ENCODE measurements at places on chromosomes 4 and X.

- DNase-seq, result no peak
Observed at GRCh38 chr4:65580551-65580950, 89.7 kb downstream of the EPHA5 start.

DNA sequence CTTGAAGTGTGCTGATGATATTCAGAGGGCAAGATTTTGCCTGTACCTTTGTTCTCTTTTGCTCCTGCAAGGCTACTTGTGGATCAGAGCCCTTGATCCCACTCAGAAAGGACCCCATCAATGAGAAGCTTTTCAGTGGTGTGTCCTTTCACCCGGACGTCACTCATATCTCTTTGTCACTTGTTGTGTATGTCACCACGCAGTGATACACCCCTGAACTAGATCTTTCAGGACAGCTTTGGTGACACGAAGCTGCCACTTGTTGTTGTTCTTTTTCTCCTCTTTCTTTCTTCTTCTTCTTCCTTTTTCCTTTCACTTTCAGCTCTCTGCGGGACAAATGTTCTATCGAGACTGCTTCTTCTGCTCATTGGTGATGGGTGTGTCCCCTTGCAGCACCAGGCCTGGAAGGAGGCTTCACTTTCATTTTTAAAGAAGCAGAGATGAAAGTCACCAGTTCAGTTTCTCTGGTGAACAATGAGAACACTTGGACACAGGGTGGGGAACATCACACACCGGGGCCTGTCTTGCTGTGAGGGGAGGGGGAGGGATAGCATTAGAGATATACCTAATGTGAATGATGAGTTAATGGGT lies 83.6 kb downstream of the NBDY start:
- peak; percentile 31 for DNase-seq

- no peak for DNase-seq
Observed at GRCh38 chr4:86720508-86721068, 126.5 kb downstream of the PTPN13 start.

- DNase-seq, result no peak
Observed at GRCh38 chr4:119788349-119789266, 160.0 kb upstream of the PDE5A start.

DNA sequence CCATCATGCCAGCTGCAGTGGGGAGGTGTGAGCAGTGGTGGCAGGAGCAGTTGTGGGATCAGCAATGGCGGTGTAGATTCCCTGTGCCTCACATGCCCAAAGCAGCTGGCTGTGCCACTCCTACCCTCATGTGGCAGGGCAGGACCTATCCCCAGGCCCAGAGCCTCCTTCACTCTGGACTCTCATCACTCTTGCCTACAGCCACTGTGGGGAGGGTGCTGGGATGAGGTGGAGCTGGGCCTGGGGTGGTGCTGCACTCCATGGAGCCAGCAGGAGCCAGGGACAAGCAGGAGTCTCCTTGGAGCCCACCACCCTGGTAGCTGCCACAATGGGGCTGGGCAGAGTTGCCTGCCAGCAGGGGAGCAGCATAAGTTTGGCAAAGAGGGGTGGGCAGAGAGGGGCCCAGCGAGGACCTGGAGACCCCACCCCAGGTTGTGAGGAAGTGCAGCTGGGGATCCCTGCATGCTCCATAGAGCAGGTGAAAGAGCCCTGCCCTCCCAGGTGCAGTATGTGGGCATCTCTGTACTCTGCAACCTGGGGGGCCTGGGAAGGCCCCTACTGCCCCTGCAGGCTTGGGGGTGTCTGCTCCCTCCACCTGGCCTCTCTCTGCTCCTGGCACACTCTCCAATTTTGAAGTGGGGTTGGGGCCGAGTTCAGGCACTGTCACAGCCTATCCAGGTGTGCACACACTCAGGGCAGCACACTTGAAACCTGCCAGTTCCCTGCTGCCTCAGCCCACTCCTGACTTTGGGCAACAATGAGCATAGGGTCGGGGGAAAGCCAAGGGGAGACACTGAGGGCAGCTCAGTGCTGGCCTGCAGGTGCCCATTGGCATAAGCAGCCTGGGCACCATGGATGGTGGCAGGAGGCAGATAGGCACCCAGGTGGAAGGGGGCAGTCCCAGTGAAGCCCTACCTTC lies 74.0 kb upstream of the INTU start:
- DNase-seq, result no peak

DNA sequence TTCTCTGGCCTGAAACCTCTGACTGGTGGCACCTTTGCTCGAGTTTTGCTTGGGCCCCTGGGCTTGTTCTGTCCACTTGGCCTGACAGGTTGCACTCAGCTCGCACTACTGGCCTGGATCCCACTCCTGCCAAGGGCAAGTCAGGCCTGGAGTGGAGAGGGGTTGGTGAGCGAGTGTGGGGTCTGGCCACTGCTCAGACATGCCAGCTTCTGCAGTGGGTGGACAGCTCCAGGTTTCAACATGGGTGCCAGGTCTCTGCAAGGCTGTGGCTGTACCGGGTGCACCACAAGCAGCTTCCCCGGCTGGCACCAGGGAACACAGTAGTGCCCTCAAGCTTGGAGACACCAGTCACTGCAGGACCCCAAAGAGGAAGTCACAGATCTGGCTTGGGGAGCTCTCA lies 91.6 kb upstream of the CXorf51A start:
- no peak for DNase-seq

DNA sequence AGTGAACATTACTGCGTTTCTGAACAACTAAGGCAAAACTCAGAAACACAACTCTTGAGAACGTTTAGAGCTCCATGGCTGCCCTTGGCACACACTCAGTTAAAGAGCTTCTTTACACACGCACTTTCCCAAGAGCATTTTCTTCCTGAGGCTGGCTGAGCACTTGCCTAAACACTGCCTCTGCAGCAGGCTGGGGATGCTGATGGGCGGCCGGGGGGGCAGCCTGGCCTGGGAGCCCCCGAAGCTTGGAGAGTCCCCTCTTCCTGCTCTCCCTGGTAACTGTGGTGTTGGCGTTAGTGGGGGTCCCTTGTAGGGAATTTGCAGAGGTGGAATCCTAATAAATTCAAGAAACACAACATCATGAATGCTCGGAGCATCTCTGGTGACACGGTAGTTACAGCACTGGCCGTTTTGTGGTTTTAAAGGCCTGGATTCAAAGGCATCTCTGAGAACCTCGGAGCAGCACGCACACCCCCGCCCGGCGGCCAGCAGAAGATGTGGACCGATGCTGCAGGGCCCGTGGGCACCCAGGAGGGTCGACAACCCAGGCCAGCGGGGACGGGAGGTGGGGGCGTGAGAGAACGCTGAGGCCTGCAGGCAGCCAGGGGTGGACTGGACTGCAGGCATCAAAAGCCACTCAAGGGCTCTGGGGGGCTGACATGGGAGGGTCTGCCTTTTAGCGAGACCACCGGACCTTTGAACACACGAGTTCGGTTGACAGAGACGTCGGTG lies 45.4 kb downstream of the FGFRL1 start:
- no peak for DNase-seq

DNA sequence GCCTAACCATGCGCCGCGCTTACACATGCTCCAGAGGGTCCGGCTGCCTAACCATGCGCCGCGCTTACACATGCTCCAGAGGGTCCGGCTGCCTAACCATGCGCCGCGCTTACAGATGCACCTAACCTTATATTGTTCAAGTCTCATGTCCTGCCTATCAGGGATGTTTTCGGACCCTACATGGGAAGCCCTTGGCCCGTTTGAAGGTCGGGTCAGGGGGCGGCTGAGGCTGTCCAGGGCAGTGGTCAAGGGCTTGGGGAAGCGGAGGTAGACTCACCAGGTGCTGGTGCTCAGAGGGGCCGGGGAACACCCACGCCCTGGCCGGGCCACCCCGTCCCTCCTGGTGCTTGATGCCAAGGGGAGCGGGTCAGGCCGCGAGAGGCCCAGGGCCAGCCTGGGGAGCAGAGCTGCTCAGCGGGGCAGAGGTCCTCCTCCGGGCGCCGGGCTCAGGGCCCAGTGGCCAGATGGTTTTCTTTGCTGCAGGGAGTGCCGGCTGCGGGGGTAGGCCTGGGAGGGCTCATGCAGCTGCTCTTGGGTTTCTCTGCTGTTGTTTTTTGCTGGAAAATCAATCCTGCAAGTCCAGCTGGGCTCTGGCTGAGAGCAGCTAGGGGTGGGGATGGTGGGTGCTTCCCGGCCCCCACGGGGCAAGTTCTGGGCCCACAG lies 35.4 kb upstream of the SPON2 start:
- no peak for DNase-seq

GRCh38 chr4:105588252-105588651 lies 35.8 kb downstream of the ARHGEF38 start:
- no peak for DNase-seq

DNA sequence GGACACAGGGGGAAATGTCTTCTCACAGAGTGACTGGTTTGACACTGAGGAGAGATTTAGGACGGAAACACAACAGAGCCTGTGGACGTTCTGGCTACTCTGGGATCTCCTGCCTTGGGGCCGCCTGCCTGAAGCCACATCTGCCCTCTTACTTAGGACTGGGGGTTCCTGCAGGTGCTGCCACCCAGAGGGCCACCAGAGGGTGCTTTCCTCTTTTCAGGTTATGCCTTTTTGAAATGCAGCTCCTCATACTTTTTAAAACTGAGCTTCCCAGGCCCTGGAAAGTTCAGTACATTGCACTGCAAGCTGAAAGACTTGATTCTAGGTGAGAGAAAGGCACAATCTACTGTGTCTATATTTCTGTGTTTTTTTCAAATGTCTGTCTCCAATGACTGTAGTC lies 92.2 kb upstream of the PGRMC2 start:
- DNase-seq, result peak; percentile 18

DNA sequence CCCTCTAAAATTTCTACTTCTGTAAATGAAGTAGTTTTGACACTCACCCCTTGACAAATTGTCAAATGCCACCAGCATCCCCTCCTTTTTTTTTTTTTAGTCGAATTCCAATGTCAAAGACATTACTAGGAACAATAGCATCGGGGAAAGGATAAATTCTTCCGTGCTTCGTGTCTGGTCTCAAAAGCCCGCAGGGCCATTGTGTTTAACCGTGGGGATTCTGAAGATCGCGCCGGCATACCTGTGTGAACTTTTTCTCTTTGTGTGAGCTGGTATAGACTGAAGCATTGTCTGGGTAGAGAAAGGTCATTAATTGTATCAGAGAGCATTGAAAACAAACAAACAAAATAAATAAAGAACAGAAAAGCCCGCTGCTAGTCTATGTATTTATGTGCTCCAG lies 313.9 kb downstream of the ASMT start:
- DNase-seq, result no peak

DNA sequence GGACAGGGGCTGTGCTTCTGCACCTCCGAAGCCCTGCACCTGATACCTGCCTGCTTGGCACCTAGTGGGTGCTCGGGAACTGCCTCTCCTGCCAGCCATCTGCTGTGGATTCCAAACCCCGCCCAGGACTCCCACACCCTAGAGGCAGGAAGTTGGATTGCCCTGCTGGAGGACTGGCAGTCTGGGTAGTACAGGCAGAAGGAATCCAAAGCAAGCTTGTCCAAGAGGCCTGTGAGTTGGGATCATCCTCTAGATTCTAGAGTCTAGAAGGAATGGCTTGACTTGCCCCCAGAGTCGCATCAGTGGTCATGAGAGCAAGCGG lies 64.6 kb upstream of the MTM1 start:
- DNase-seq, result no peak

All from activated CD4-positive, alpha-beta T cell treated with anti-CD3 and anti-CD28 coated beads for 48 hours (primary cell).